ENCODE measurements at places on chromosomes 6 and 20. TPM values are rescaled to one million over a fixed set of nuclear protein-coding genes. Genes with fewer than 3 reads are reported as not detected.

The HLA-F gene
- polyA plus RNA-seq, result 12.4 TPM

The CRISP1 gene
- polyA plus RNA-seq, result not detected

The NR2E1 gene
- not detected for polyA plus RNA-seq

DNA sequence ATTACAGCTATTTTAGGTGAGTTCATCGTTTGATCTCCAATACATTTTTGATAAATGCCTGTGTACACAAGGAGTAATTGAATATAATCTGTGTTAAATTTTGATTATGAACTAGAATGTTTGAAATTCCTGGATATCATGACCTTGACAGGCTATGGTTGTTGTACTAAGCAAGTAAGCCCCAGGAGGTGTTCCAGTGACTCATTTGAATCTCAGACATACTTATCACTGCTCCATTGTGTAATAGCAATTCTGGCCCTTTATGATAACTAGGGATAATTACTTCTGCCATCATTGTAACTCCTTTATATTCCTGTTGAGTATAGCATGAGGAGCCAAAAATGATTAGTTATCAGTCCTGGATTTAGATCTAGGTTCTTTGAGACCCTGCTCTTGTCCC, 1424.6 kb upstream of the ADGRB3 start:
- no peak for DNase-seq

The LTB gene
- polyA plus RNA-seq, result 1.4 TPM

The IL17F gene
- polyA plus RNA-seq, result not detected

GRCh38 chr6:15065261-15065989, 180.4 kb upstream of the JARID2 start:
- DNase-seq, result no peak

DNA sequence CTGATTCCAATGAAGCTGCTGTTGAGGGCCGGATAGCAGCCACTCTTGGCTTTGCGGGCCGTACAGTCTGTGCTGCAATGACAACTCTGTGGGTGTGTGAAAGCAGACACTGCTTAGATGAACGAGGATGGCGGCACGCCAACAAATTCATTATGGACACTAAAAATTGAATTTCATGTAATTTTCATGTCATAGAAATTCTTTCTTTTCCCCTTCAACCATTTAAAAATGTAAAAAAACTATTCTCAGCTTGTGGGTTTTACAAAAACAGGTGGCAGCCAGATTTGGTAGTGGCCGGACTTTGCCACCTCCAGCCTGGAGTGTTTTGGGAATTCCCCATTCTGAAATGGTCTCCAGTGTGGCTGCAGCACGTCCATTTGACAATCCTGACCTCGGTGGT, 26.0 kb downstream of the MAS1 start:
- DNase-seq, result no peak

The SCRT2 gene
- polyA plus RNA-seq, result not detected

- DNase-seq, result no peak
Measured at GRCh38 chr6:37985355-37985754, 165.8 kb downstream of the ZFAND3 start.

DNA sequence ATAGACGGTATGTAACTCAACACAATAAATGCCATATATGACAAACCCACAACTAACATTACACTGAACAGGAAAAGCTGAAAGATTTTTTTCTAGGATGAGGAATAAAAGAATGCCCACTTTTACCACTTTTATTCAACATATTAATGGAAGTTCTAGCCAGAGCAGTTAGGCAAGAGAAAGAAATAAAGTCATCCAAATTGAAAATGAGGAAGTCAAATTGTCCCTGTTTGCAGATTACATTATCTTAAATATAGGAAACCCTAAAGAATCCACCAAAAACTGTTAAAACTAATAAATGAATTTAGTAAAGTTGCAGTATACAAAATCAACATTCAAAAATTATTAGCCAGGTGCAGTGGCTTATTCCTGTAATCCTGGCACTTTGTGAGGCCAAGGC, 24.6 kb upstream of the ADGB start:
- no peak for DNase-seq

The RAB23 gene
- 0.60 TPM for polyA plus RNA-seq

- no peak for DNase-seq
Measured at GRCh38 chr20:21184819-21185218, 58.9 kb downstream of the KIZ start.

DNA sequence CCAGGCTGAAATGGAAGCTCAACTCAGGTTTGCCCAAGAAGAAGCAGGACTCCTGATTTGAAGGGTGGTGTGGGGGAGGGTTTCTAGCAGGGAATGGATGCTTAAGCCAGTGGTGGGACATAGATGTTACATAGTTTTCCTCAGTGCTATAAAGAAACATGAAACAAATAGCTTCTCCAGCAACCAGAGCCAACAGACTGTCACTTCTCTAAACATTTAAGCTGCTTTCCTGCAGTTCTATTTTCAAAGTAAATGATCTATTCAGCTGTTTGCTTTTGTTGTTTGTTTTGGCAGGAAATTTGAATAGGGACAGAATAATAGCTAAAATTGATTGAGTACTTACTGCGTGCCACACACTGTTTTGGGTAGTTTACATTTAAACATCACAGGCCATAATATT, 169.0 kb downstream of the UST start:
- no peak for DNase-seq

- no peak for DNase-seq
Measured at GRCh38 chr6:125512621-125513020, 210.9 kb upstream of the HDDC2 start.

The GGT7 gene
- 3.7 TPM for polyA plus RNA-seq

DNA sequence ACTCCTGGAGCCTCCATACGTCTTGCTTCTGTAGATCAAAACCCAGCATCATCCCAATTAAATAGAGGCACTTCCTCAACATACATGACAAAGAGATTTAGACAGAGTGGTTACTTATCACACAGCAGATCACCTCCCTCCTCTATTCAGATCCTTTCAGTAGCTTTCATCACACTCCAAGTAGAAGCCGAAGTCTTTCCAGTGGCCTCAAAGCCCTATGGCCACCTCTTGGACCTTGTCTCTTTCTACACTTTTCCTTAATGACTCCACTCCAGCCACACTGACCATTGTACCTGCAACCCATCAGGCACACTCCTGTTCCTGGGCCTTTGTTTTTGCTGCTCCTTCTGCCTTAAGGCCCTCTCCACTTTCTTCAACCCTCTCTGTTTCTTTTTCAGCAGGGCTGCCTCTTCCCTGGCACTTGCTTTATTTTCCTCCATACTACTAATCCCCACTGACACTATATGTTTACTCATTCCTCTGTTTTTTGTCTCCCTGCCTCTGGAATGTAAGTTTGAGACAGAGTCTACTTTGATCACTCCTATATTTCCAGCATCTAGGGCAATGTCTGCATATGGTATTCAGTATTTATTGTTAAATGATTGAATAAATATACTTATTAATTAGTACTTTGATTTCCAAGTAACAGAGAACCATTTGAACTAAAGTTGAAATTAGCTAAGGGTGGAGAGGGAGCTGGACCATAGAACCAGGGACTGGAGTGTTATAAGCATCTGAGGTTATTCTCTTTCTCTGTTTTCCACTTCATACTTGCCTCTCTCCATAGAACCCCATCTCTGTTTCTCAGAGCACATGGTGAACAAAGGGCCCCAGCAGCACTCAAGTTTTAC, 43.4 kb upstream of the TRAM2 start:
- DNase-seq, result no peak

The ETV7 gene
- polyA plus RNA-seq, result 0.84 TPM

The SIRPD gene
- not detected for polyA plus RNA-seq

DNA sequence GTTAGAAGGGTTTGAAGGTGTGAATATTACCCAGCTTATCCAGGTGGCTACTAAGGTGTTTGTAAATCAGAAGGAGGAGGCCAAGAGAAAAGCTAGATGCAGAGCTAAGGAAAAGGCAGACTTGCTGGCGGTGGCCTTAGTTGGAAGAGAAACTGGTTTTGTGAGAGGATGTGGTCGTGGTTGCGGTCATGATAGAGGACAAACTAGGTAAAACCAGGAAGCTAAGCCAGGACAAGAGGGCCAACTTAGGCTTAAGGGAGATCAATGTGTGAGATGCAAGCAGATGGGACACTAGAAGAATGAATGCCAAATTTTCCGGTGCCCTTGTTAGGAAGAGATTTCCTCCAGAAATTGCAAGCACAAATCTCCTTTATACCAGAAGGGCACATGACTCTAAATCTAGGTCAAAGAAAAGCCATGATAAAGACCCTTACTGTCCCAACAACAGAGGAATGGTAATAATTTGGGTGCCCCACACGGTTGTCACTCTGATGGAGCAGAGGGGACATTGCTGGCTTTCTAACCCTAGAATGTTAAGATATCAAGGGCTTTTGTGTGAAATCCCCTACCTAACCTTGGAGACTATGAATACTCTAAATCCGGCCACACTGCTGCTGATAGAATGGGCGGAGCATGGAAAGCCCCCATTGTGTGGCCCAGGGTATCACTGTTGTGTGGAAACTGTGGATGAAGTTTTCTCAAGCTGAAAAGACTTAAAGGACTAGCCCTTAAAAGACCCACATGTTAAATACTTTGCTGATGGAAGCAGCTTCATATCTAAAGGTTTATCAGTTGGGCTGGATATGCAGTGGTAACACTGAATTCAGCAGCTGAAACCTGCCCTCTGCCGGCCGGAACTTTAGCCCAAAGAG, 7.8 kb downstream of the IL22RA2 start:
- no peak for DNase-seq

DNA sequence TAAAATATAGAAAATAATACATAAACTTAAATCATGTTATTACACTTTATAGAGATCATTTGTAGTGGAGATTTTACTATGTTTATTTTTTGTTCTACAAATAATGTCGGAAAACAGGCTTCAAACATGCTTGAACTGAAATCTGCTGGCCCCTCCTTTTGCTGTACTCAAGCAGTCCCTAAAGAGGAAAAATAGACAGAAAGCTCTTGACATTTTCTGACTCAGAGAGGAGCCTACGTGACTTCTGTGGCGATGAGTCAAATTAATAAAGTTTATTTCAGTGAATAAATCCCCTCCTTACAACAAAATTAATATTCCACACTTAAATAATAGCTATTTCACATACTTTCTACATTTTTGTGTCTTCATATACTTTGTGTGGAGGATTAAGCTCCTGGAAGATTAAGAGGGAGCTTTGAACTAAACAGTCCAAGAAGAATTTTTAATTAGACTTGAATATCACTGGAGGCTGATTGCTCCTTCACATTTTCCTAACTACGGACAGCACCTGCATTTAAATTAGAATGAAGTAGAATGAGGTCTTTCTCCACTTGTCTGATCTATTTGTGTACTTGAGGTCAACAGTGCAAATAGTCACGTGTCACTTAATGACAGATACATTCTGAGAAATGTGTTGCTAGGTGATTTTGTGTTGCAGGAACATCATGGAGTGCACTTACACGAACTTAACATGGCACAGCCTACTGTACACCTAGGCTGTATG, 1.7 kb upstream of the TREM1 start:
- DNase-seq, result no peak

GRCh38 chr6:26197933-26198721, 110.9 kb downstream of the HFE start:
- DNase-seq, result no peak

The ARMH2 gene
- not detected for polyA plus RNA-seq

DNA sequence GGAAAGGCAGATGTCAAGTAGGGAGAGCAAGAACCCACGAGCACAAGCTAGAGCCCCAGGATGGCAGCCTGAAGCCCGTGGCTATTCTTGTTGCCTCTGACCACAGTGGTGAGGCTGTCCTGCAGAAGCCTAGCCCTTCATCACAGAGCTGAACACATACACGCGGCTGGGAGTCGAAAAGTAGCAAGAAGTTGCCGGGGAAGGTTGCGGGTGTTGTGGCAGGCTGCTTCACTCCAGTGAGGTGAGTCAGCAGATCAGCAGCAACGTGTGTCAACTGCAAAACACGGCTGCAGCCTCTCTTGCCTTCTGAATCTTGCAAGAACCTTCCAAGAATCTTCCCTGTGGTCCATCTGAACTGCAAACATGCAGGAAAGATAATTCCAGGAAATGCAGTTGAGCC, 10.6 kb upstream of the STX16 start:
- DNase-seq, result no peak

DNA sequence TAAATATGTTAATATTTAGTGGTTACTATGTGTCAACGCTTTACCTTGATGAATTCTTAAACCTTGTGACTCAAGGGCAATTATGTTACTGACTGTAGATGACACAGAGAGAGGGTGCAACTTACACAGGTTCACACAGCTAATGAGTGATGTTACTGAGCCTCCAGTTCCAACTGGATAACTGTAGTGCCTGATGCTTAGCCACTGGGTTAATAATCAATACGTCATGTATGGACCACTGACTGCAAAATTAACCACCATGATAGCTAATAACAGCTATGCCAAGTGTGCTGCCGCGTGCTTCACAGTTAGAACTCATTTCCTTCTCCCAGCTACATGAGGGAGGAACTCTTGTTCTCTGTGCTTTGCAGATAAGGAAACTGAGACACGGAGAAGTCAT, 45.4 kb downstream of the SIRPA start:
- no peak for DNase-seq

The C6orf141 gene
- polyA plus RNA-seq, result 0.33 TPM

The ZNF165 gene
- polyA plus RNA-seq, result 0.62 TPM

GRCh38 chr20:48945840-48946514, 24.5 kb downstream of the ARFGEF2 start:
- DNase-seq, result no peak
